Ovary (tissue), 10 donors: ENCODE measurements at places on chromosomes 5 and 9. TPM values are rescaled to one million over a fixed set of nuclear protein-coding genes. Genes with fewer than 3 reads are reported as not detected.

DNA sequence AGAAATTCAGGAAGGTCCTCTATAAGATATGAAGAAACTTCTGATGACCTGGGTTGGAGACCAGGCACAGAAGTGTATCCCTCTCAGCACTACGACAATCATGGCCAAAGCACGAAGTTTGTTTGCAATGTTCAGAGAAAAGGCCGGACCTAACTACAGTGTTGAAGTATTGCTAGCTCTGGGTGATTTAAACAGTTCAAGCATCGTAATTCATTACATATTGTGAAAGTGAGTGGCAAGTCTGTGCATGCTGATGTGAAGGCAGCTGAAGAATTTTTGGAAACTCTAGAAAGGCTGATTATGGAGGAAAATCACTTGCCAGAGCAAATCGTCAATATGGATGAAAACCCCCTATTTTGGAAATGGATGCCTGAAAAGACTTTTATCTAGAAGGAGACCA is 67.2 kb upstream of the PANK3 start:
- H3K4me1 ChIP-seq, result no peaks in the 10 kb centered on the region
- H3K36me3 ChIP-seq, result no peaks in the 10 kb centered on the region
- no peak overlapping the region for H3K27ac ChIP-seq
- DNase-seq, result no peak
- H3K4me3 ChIP-seq, result no peak overlapping the region
- H3K27me3 ChIP-seq, result no peaks in the 10 kb centered on the region

- no peak for DNase-seq
- H3K27ac ChIP-seq, result no peak overlapping the region
- no peaks in the 10 kb centered on the region for H3K36me3 ChIP-seq
These were observed 3.3 kb downstream of the RNF183 start for GRCh38 chr9:113299800-113300292.

DNA sequence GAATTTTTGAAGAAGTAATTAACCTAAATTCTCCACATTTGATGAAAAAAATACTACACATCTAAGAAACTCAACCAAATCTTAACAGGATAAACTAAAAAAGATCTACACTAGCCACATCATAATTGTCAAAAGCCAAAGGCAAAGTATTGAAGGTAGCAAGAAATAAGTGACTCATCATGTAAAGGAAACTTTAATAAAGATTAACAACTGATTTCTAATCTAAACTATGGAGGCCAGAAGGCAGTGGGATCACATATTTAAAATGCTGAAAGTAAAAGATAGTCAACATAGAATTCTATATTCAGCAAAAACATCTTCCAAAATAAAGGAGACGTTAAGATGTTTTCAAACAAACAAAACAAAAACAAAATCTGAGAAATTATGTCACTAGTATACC is 2002.9 kb downstream of the MAT2B start:
- no peaks in the 10 kb centered on the region for H3K36me3 ChIP-seq
- no peak overlapping the region for H3K27ac ChIP-seq
- H3K4me1 ChIP-seq, result no peaks in the 10 kb centered on the region
- DNase-seq, result no peak
- H3K27me3 ChIP-seq, result no peaks in the 10 kb centered on the region
- no peak overlapping the region for H3K4me3 ChIP-seq

GRCh38 chr5:144210655-144211054 is 40.0 kb downstream of the KCTD16 start:
- H3K27me3 ChIP-seq, result no peaks in the 10 kb centered on the region
- no peaks in the 10 kb centered on the region for H3K36me3 ChIP-seq
- no peak for DNase-seq
- no peak overlapping the region for H3K27ac ChIP-seq
- no peak overlapping the region for H3K4me3 ChIP-seq

FAM221B gene
- total RNA-seq, result not detected

EQTN gene
- total RNA-seq, result 0.23 TPM

DNA sequence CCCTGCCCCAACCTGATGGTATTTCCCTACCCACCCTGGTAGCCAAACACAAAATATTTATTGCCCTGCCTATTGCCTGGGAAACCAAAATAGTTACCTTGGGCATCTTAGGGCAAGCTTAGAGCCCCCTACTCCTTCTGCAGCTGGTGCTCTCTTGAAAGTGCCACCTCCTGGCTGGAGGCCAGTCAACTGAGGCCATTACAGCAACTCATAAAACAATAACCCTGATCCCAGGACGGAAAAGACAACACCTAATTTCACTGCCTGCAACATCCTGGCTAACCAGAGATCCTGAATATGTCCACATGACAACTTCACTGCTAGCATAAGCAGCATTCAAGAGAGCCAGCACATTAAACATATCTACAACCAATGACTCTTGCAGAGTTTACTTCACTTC is 38.7 kb downstream of the MTAP start:
- no peak for DNase-seq
- no peaks in the 10 kb centered on the region for H3K27me3 ChIP-seq
- no peak overlapping the region for H3K27ac ChIP-seq
- no peaks in the 10 kb centered on the region for H3K4me1 ChIP-seq

TLX3 gene
- not detected for total RNA-seq

DNA sequence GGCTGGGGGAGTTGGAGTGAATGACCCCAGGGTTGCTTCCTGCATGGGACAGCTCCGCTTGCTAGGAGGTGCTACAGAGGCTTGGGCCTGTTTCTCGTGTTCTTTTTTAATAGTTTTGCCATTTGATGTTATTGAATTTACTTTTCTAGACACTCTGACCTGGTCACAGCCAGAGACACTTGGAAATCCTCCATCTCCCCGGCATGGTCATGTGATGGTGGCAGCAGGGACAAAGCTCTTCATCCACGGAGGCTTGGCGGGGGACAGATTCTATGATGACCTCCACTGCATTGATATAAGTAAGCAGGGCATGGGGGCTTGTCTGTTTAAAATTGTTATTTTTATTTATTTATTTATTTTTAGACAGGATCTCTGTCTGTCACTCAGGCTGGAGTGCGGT is 13.4 kb downstream of the HSPA5 start:
- DNase-seq, result no peak
- H3K4me3 ChIP-seq, result no peak overlapping the region
- no peaks in the 10 kb centered on the region for H3K4me1 ChIP-seq
- no peak overlapping the region for H3K27ac ChIP-seq
- no peaks in the 10 kb centered on the region for H3K36me3 ChIP-seq
- H3K27me3 ChIP-seq, result no peaks in the 10 kb centered on the region

DNA sequence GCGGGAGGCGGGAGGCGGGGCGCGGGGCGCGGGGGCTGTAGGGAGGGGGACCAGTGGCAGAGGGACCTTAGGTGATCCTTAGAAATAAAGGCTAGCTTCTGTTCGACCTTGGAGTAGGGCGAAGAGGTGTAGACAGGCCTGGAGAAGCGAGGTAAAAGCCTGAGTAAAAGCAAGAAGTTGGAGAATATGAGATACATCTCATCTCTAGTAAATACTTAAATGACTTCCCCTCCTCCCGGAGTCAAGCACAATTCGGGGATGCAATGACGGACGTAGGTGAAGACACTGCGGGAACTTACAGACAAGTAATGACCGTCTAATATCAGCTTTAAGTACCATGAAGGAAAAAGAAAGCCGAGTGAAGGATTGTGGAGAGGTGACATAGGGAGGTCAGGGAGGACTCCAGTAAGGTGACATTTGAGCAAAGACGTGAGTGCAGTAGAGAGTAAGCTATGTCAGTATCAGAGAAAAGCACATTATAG is 466 bp downstream of the SMC2 start:
- no peaks in the 10 kb centered on the region for H3K36me3 ChIP-seq
- peaks cover 7% of the 10 kb centered on the region for H3K4me1 ChIP-seq
- peak overlapping the region; percentile 58 for H3K4me3 ChIP-seq
- DNase-seq, result no peak

GRCh38 chr9:125431741-125432271 is 170.2 kb downstream of the GAPVD1 start:
- H3K27me3 ChIP-seq, result no peaks in the 10 kb centered on the region
- H3K4me1 ChIP-seq, result peaks cover 3% of the 10 kb centered on the region
- DNase-seq, result no peak
- no peaks in the 10 kb centered on the region for H3K36me3 ChIP-seq
- H3K27ac ChIP-seq, result no peak overlapping the region

GRCh38 chr9:102244916-102245315 is 506.5 kb upstream of the GRIN3A start:
- no peak overlapping the region for H3K4me3 ChIP-seq
- H3K27me3 ChIP-seq, result no peaks in the 10 kb centered on the region
- H3K4me1 ChIP-seq, result no peaks in the 10 kb centered on the region
- no peaks in the 10 kb centered on the region for H3K36me3 ChIP-seq
- no peak overlapping the region for H3K27ac ChIP-seq
- no peak for DNase-seq

DNA sequence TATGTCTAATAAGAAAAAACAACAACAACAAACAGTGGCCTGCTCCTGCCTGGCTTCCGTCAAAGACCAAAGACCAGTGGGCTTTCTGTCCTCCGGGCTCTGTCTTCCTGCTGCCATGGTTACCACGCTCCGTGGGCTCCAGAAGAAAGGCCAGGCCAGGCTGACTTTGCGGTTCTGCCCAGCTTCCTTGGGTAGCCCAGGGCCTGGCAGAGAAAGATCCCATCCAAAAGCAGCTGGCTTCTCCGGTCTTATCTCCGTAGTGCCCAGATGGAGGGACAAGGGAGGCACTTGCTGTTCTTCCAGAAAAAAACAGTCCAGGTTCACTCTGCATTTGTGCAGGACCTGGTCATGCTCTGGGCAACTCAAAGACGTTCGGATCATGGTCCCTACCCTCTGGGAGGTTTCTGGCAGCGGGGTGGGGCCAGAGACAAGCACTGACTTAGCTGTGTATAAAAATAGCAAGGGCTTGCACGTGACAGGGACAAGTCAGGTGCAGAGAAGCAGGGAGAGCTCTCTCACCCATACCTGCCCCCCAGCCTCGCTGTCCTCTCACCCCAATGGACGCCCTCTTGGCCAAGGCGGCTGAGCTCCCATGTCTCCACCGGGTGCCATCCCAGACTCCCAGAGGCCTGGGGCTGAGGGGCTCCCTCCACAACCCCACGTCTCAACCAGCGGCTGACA is 212.2 kb downstream of the C9orf50 start:
- no peak overlapping the region for H3K27ac ChIP-seq
- H3K4me3 ChIP-seq, result no peak overlapping the region
- DNase-seq, result peak; percentile 34
- H3K36me3 ChIP-seq, result no peaks in the 10 kb centered on the region

DNA sequence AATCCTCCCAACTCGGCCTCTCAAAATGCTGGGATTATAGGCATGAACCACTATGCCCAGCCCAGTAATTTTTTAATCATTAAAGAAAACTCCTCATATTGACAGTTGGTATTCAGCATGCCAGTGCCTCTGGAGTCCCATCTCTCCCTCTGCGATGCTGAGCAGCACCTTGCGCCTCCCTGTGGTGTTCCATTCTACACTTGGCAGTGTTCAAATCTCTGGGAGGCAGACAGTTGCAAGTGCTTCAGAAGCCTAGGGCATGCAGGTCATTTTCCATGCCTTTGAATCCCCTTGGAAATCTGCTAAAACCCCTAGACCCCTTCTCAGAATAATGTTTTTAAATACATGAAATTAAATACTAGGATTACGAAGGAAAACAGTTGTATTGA is 41.3 kb downstream of the GARNL3 start:
- DNase-seq, result no peak
- no peak overlapping the region for H3K4me3 ChIP-seq
- H3K36me3 ChIP-seq, result no peaks in the 10 kb centered on the region
- no peaks in the 10 kb centered on the region for H3K27me3 ChIP-seq
- H3K4me1 ChIP-seq, result no peaks in the 10 kb centered on the region

IL33 gene
- 3.1 TPM for total RNA-seq

- no peaks in the 10 kb centered on the region for H3K36me3 ChIP-seq
- no peak for DNase-seq
- H3K27ac ChIP-seq, result no peak overlapping the region
- H3K4me3 ChIP-seq, result no peak overlapping the region
These were observed 339.0 kb downstream of the ENC1 start for GRCh38 chr5:74301576-74301975.

DNA sequence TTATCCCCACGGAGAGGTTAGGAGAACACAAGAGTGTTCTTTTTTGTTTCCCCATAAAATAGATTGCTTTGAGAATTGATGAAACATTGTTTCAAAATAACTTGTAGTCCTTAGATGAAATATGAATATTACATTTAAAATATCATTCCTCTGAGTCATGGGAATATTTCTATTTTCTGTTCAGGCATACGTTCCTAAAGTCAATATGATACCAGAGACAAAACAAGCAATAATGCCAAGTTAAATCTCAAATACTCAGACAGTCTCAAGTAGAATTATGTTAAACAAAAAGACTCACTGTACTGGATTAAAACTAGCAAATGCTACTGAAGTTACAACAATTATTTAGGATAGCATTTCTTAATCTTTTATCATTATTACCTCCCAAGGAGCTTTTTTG is 111.7 kb upstream of the C6 start:
- H3K36me3 ChIP-seq, result no peaks in the 10 kb centered on the region
- no peaks in the 10 kb centered on the region for H3K27me3 ChIP-seq
- DNase-seq, result no peak
- no peak overlapping the region for H3K4me3 ChIP-seq

- no peak for DNase-seq
- H3K27ac ChIP-seq, result no peak overlapping the region
- H3K4me1 ChIP-seq, result no peaks in the 10 kb centered on the region
- H3K4me3 ChIP-seq, result no peak overlapping the region
- H3K36me3 ChIP-seq, result no peaks in the 10 kb centered on the region
- no peaks in the 10 kb centered on the region for H3K27me3 ChIP-seq
These were observed 165.3 kb upstream of the FBN2 start for GRCh38 chr5:128703322-128703721.

MAMDC2 gene
- 70.5 TPM for total RNA-seq

GRCh38 chr5:61768692-61769281 is 436.7 kb downstream of the ZSWIM6 start:
- H3K4me3 ChIP-seq, result no peak overlapping the region
- no peaks in the 10 kb centered on the region for H3K27me3 ChIP-seq
- no peak overlapping the region for H3K27ac ChIP-seq
- no peaks in the 10 kb centered on the region for H3K36me3 ChIP-seq
- DNase-seq, result no peak
- no peaks in the 10 kb centered on the region for H3K4me1 ChIP-seq

SLC1A1 gene
- 1.7 TPM for total RNA-seq

- DNase-seq, result no peak
- H3K27me3 ChIP-seq, result no peaks in the 10 kb centered on the region
- no peaks in the 10 kb centered on the region for H3K4me1 ChIP-seq
These were observed 81.8 kb downstream of the ARRDC3 start for GRCh38 chr5:91301106-91301846.

DNA sequence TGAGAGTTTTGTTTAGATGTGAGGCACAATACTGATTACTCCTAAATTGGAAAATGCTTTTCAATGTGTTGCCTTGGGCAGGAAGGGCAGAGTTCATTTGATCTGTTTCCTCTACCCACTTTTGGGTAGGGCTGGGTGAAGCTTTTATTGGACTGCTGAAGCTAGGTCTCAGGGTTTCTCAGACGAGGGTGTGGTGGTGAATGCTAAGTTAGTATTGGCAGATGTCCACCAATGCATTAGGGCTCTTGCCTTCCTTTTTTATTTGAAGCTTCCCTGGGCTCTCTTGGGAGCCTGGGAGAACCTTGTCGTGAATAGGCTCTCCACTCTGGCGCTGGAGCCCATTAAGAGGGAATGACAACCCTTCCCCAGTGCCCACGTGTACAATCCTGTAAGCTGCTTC is 23.1 kb downstream of the SPTAN1 start:
- DNase-seq, result no peak
- no peaks in the 10 kb centered on the region for H3K36me3 ChIP-seq
- H3K27ac ChIP-seq, result no peak overlapping the region
- no peaks in the 10 kb centered on the region for H3K4me1 ChIP-seq
- no peaks in the 10 kb centered on the region for H3K27me3 ChIP-seq
- no peak overlapping the region for H3K4me3 ChIP-seq

GRCh38 chr9:2017331-2018161 is 2.4 kb downstream of the SMARCA2 start:
- H3K27ac ChIP-seq, result peak overlapping the region; percentile 98
- DNase-seq, result peak; percentile 80
- H3K36me3 ChIP-seq, result no peaks in the 10 kb centered on the region
- H3K4me1 ChIP-seq, result peaks cover 6% of the 10 kb centered on the region
- H3K4me3 ChIP-seq, result peak overlapping the region; percentile 69

CCDC171 gene
- total RNA-seq, result 4.3 TPM
